ENCODE measurements at places on chromosomes 4 and X.

- DNase-seq = no peak
These were observed 38.7 kb downstream of the CPEB2 start for GRCh38 chr4:15040916-15041463.

DNA sequence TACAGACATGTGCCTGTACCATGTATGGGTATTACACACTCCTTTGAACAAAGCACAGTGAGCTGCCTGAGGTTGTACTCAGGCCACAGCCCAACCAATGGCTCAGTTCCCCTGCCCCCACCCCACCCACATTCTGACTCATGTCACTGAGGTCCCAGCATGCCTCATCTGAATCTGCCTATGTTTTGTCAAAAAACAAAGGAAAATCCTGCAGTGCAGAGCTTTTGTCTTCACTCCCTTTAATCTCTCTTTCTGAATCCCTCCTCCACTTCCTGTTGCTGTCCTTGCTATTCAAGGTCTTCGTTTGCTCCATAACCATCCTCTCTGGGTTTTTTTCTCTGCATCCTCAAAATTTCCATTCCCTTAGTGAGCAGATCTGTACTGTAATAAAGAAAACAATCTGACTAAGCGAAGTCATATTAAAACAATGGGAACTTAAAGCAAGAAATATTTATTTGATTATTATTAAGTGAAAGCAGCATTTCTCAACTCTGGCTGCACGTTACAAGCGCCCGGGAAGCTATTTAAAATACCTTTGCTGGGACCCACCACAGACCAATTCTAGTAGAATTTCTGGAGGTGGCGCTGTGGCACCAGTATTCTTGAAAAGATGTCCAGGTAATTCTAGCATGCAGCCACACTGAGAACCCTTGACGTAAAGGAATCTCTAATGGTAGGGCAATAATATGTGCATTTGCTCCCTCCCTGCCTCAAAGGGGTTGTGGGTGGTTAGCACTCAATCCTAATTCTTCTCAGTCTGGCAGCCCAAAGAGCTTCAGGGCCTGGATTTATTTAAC, 8.7 kb downstream of the GUCY2F start:
- no peak for DNase-seq

DNA sequence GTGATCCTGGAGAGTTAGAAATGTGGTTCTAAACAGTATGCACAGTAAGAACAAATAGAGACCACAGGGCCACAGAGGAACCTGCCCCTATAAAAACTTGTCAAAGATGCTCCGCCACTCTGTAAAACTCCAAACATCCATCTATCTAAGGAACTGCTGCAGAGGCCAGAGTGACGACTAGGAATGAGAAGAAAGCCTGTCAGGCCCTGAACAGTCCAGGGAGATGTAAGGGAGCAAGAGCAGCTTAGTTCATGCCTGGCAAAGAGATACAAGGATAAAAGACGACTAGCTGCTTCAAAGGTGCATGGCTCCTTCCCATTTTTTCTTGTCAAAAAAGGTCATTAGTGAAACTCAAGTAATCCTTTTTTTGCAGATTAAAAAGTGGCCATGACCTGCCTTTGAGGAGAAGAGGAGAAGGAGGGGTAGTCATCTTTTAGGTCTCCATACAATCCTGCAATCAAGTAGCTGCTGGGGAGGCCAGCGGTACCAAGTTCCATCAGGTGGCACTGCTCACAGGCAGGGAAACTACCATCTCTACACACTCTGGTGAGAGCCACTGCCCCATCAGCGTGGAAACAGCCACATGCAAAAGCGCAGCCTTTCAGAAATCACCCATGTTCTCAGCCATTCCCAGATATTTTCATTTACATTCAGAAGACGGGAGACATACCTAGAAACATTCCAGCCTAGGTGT, 162.1 kb downstream of the TSPAN5 start:
- DNase-seq = no peak

DNA sequence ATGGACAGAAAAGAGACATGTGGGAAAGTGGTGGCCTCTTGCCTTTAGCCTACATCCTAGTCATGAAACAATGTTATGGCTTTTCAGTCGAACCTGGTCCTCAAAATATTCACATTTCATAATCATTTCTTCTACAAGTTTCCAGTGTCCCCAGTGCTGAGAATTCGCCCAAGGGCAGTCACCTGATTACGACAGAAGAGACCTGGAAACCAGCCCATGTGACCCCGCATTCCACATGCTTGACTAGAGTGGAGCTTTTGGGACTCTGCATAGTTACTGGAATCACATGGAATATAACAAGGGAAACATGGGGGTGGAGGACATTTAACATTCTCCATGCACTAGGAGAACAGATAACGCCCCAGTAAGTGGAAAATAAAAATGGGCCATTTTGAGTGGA, 100.1 kb downstream of the PPARGC1A start:
- peak; percentile 73 for DNase-seq

DNA sequence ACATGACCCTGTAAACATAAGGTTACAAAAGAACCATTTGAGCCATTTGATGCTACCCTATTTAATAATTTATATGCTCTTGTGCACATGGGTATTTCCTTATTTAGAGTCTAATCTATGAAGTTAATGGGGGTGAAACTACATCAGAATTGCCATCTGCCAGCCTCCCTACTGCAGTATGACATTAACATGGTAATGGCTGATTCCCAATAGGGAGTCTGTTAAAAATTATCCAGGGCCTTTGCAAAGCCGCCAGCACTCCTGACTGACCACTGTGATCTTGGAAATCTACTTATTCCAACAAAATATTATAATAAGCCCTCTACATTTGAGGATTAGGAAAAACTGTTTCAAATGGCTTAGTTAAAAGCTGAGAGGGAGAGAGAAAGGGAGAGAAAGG, 153.7 kb downstream of the CLCN4 start:
- DNase-seq = no peak

DNA sequence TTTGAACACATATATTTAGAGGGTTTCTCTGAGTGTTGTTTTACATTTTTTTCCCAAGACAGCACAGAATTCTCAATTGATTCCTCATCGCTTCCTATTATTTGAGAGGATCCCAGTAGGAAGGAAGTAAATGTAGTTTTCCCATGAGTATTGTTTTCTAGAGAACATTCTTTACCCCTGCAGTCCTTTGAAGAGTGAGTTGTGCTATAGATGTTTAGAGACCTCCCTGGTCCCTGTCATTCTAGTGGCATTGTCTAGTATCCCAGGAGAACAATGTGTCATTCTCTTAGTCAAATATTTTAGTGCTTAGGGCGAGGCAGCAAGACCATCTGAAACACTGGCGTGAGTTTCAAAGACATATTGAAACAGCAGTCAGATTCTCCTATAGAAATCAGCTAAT, 32.5 kb downstream of the SORBS2 start:
- DNase-seq = peak; percentile 37

DNA sequence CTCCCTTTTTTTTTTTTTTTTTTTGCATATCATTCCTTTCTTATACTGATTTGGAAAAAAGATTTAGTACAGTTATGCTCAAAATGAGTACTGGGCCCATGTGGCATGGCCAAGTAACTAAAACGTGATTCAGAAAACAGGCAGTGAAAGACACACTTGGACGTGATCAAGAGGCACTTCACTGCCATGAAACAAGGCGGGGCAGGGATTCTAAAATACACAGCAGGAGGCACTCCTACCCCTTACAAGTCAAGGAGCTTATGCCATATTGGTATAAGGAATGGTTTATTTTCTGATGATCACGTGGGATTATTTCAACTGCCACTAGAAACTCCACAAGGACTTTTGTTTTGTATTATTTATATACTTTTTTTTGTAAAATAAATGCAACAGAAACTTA, 72.0 kb downstream of the CHST7 start:
- no peak for DNase-seq

DNA sequence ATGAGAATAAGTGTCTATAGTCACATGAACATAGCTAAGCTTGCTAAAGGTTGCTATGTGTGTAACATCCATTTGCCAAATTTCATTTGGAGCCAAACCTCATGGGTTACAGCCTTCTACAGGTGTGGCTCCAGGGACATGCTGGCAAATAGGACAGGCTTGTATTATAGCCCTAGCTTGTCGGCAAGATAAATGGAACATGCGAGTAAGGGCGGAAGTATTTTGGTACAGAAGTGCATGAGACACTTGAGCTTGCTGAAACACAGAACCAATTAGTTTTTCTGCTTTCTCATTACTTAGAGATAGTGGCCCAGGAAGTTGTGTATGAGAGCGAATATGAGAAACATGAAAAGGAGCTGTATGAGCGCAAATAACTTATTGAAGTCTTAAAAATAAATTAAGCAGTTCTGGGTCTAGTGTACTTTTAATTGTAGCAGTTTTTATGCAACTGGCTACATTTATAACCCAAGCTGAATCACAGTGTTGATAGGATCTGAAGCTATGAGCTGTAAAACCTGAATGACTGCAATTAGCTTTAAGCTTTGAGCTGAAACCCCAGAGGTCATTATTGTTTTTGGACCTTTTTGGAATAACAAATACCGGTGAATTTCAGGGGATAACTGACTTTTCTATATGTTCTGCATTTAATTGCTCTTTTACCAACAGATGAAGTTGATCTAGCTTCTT, 64.6 kb downstream of the KDM5C start:
- no peak for DNase-seq

- no peak for DNase-seq
These were observed 91.2 kb downstream of the RTL5 start for GRCh38 chrX:72040506-72040905.

GRCh38 chr4:16830081-16830480, 68.4 kb downstream of the LDB2 start:
- DNase-seq = no peak

- DNase-seq = no peak
These were observed 1.1 kb downstream of the SRPX2 start for GRCh38 chrX:100645106-100645505.

GRCh38 chr4:173486714-173487392, 43.2 kb downstream of the HAND2 start:
- DNase-seq = no peak

DNA sequence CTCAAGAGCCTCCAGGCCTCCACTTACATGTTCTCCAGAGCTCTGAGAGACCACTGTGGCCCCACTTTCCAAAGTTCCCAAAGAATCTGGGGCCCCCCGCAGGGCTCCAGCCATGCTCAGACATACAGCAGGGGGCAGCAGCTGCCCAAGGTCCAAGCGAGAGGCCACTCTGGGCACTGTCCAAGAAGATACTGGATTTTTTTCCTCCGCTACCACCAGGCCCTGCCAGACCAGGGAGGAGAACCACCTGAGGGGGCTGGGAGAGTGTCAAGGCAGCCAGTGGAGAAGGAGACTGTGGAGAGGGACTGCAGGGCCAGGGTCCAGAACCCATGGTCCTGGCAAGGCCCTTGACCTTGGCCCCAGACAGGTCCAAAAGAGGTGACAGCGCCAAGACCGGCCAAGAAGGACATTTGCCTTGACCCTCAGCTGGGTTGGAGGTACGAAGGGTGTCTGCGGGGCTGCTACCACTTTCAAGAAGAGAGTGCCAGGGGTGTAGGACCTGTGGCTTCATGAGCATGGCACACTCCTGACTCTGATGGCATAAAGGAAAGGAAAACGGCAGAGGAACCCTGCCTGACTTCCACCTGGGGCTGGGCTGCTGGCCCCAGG, 5.3 kb downstream of the EMD start:
- DNase-seq = no peak

- DNase-seq = no peak
These were observed 184.1 kb downstream of the DCHS2 start for GRCh38 chr4:154307451-154307850.

DNA sequence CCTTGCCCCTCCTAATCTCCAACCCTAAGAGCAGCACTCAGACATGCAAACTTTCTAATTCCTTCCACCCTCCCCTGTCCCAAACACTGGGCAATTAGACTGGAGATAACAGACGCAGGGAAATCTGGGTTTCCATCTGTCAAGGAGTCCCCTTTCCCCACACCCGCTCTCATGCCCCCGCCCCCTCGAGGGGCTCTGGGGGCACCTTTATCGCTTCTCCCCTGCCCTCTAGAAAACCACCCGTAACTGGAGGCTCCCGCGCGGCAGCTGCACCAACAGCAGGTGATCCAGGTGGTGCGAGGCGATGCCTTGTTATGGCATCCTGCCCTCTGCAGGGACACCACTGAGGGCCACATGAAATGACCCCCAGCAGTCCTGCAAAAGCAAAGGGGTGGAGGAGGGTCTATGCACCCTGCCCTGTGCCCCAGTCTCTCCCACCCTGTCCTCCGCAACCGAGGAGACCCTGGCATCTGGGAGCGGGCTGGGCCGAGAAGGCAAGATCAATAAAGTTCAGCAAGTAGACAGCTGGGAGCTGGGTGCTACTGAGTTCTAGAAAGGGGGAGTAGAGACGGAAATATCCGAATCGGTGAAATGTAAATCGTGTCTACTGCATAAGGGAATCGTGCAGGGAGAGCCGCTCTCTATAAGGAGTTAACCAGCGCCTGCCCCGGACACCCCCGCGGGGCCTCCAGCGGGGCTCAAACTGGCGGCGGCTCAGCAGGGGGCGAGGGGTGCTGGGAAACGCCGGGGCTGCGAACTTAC, 1.6 kb downstream of the KCTD8 start:
- DNase-seq = no peak

- no peak for DNase-seq
These were observed 1.2 kb downstream of the GPM6B start for GRCh38 chrX:13815664-13816063.

- no peak for DNase-seq
These were observed 598.4 kb downstream of the GBA3 start for GRCh38 chr4:23291139-23291538.

DNA sequence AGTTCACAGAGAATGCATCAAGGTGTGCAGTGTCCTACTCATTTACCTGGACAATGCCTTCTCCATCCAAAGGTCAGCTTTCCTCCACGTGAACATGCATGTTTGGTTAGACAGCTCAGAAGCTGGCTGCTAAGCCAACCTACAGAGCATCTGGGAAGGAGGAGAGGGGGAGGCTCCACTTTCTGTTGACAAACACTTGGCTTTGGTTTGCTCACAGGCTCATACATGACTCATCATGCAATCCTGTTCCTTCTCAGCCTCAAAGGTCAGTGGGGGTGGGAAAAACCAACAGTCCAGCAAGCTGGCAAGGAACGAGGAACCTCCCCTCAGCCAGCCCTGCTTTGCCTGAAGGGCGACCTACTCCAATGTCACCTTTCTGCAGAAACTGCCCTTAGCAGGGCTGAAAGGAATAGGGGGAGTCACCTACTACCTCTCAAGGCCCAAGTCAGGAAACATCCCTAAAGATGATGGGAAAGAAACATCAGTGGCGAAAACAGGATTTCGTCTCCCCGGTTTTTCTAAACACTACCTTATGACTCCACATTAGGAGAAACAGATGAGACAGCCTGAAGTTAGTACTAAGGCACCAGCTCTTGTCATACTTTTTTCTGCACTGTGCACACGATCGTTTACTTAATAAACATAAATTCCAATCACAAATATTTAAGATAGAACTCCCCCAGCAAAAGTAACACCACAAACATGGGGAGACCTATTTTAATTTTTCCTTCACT, 37.9 kb downstream of the RELL1 start:
- peak; percentile 85 for DNase-seq

- no peak for DNase-seq
These were observed 2.0 kb upstream of the LIMCH1 start for GRCh38 chr4:41535911-41536371.
